Upper lobe of left lung (tissue), 6 donors: ENCODE measurements at places on chromosomes 1 and 21.

DNA sequence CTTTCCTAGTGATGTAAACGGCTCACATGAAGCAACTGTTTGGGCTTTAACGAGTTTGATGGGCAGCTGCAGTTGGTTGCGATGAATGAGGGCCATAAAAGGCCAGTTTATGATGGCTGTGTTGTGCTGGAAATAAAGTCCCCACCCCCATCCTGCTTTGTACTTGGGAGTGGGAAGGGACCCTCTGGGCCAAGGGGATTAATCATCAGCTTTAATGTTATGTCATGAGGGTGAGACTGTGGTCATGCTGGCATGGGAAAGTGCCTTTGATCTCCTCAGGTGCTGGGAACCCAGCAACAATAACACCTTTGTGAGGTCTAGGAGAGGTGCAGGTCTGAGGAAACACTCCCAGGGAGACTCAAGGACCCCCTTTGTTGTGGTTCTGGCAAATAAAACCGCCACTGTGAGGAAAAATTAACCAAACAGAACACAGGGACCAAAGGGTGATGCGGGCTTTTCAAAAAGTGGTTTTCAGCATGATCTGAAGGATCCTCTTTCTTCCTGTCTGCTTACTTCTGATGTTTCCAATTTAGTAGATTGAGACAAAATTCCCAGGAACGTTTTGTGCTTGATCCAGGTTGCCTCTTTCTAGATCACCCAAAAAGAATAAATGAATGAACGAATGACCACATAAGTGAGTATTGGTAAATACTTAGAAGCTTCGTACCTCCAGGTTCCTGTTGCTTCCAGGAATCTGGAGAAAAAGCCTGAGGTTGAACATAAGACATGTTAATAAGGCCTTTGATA lies 257.8 kb upstream of the HOOK1 start:
- DNase-seq = no peak

GRCh38 chr1:47617381-47618221 lies 179.8 kb downstream of the FOXD2 start:
- no peak for DNase-seq

DNA sequence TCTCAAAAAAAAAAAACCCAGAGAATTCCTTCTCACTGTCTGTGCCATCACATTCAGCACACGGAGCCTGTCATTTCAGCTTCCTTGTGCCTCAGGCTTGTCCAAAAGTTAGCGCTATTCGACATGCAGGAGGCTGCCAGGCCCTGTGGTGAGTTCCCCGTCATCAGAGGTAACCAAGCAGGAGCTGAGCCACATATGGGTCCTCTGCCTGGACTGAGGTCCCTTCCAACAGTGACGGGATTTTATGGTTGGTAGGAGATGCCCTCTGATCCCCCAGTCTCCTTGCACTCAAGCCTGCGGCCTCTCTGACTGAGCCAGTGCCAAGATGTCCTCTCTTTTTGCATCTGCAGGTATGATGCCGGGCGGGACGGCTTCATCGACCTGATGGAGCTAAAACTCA lies 12.7 kb upstream of the CTRC start:
- no peak for DNase-seq

DNA sequence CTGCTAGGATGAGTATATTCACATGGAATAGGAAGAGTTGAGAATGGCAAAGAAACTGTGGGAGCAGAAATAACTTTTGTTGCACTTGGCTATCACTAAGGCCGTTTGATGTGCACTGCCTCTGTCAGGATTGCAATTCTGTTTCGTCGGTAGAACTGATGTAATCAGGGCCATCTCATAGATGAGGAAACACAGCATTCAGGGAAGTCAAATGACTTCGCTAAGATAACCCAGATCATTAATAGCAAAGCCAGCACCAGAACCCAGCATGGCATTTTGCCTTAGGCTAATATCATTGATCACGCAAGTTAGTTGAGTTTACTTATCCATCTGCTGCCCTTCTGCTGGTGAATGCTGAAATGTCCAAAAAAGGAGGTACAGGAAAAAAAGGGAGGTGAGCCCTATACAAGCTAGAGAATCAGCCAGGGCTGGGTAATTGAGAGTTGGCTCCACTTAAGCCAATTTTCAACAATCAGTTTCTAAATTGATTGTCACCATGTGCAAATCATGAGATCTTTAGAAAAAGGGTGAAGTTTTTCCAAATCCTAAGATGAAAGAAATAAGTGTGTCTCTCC lies 7.6 kb downstream of the RASSF5 start:
- no peak for DNase-seq

DNA sequence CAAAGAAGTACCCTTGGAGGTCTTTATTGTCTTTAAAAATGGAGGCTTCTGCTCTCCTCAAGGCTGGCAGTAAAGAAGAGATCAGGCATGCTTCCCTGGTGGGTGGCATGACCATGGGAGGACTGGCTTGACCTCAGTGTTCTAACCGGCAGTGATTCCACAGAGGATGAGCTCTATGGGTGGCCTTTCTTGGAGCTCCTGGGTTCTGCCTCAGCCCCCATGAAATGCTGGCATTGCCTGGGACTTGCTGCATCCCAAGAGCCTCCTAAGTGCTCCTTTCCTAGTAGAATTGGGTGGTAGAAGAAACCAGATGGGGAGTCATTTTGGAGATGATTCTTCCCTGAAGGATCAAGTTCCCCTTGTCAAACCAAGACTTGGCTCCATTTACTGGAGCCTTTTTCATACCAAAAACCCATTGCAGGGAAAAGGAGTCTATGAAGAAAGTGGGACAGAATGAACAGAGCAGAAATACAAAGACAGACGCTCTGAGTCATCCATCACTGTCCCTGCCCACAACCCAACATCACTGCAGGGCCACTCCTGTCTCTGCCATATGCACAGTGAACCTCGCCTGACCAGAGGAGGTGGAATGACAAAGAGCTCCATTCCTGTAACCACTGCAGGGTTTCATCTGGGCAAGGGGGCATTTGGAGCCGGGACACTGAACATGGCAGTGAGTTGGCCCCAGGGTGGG lies 42.4 kb downstream of the RIMS3 start:
- no peak for DNase-seq

GRCh38 chr21:38263493-38263892 lies 6.7 kb downstream of the KCNJ15 start:
- DNase-seq = no peak

DNA sequence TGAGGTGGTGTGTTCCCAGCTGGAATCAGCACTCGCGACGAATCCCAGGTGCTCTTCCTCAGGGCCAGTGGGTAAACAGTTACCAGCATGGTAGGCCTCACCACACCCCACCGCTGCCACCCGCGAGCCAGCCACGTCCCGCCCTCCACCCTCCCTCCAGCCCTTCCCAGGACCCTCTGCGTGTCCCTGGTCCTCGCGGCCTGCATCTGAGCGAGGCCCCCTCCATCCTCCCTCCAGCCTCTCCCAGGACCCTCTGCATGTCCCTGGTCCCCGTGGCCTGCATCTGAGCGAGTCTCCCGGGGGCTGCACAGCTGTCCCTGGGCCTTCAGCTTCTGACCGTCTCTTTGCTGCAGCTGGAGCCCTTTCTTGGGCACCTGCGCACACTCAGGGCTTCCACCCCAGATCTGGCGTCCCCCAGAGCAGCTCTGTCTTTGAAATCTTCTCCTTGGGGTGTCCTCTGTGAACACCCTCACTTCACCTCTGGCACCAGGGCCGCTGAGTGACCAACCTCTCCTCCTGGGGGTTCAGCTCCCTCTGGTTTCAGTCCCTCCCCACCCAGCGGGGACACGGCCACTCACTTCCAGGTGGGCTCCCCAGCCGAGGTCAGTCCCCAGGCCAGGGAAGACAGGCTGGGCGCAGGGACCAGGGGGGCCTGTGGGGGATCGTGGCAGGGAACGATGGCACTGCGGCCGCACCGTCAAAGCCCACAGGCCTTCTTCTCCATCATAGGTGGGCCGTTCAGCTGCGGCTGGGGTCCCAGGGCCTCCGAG lies 57.8 kb upstream of the COL6A2 start:
- DNase-seq = no peak
